GM12865 (cell line): ENCODE measurements at places on chromosomes 11 and 22.

DNA sequence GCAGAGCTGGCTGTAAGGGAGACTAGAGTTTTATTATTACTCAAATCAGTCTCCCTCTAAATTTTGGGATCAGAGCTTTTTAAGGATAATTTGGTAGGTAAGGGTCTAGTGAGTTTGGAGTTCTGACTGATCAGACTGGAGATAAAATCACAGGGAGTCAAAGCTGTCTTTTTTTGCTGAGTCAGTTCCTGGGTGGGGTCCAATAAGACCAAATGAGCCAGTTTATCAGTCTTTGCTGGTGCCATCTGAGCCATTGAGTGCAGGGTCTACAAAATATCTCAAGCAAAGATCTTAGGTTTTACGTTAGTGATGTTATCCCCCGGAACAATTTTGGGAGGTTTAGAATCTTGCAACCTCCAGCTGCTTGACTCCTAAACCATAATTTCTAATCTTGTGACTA is 935.1 kb upstream of the RAG2 start:
- DNase-seq, result no peak

- no peak for DNase-seq
Measured at GRCh38 chr11:12505183-12505582, 127.8 kb downstream of the PARVA start.

DNA sequence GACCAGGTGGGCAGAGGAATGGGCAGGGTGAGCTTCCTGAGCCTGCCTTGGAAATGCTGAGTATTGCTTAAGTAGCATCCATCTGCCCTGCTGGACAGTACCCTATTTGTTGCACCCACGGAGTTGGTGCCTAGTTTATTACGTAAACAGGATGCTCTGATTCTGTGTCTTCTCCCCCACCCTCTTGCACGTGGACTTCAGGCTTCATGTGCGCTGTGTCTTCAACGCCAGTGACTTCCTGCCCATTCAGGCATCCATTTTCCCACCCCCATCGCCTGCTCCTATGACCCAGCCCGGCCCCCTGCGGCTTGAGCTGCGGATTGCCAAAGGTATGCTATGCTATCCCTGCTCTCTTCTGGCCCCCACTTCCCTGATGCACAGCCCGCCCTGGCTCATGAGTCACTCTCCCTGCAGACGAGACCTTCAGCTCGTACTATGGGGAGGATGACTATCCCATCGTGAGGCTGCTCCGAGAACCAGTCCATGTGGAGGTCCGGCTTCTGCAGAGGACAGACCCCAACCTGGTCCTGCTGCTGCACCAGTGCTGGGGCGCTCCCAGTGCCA is 5.7 kb downstream of the ZP1 start:
- no peak for DNase-seq

- no peak for DNase-seq
Measured at GRCh38 chr11:1276041-1276790, 33.2 kb downstream of the TOLLIP start.

DNA sequence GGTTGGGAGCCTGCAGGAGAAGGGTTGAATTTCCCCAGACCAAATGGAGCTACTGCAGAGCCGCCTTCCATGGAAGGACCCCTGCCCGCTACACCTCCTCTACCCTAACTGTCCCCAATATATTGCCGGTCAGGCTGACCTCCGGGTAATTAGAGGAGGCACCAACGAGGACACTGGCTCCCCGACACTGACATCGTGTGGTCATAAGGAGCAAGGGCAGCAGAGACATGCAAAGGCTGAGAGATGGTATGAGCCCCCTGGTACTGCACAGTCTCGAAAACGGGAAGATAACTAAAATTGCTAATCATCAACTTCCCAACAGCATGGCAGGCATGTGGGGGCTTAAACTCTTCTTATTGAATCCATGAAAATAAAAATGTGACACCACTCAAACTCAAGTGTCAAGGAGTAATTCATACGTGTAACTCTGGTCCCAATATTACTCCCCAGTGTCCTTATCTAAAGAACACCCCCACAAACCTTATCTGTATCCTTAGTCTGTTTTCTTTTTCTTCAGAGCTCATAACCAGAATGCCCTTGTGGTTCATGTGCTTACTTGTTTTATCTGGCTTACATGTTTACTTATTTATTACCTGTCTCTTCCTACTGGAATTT is 4.4 kb downstream of the CAVIN3 start:
- peak; percentile 66 for DNase-seq

- peak; percentile 52 for DNase-seq
Measured at GRCh38 chr11:57499413-57499982, 16.0 kb downstream of the SLC43A1 start.
